ENCODE measurements at places on chromosomes 1 and 21.

GRCh38 chr1:28290851-28291250 is 31.5 kb downstream of the SESN2 start:
- no peak for DNase-seq

DNA sequence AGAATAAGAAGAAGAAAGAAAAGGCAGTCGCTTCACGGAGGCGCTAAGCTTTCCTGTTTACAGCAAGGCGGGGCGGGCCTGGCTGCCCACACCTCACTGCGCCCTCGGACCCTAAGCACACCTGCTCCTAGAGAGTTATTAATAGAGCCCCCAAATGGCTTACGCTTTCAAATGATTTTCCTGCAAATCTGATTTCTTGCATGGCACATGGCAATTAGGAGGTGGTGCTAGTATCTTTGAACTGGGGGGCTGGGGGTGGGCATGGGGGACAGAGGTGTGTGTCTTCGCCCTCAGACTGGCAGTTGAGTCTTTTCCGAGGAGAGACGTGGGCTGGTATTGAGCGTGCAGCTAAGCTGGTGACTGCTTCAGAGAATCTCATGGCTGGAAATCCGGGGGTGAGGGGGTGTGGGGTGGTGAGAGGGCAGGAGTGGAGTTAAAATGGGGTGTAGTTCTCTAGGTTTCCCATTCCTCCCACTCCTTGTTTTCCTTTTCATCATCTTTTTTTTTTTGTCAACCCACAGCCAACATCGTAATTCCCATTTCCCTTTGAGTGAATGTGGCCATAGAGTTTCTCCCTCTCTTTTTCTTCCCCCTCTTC is 1.3 kb downstream of the S1PR1 start:
- DNase-seq, result no peak

DNA sequence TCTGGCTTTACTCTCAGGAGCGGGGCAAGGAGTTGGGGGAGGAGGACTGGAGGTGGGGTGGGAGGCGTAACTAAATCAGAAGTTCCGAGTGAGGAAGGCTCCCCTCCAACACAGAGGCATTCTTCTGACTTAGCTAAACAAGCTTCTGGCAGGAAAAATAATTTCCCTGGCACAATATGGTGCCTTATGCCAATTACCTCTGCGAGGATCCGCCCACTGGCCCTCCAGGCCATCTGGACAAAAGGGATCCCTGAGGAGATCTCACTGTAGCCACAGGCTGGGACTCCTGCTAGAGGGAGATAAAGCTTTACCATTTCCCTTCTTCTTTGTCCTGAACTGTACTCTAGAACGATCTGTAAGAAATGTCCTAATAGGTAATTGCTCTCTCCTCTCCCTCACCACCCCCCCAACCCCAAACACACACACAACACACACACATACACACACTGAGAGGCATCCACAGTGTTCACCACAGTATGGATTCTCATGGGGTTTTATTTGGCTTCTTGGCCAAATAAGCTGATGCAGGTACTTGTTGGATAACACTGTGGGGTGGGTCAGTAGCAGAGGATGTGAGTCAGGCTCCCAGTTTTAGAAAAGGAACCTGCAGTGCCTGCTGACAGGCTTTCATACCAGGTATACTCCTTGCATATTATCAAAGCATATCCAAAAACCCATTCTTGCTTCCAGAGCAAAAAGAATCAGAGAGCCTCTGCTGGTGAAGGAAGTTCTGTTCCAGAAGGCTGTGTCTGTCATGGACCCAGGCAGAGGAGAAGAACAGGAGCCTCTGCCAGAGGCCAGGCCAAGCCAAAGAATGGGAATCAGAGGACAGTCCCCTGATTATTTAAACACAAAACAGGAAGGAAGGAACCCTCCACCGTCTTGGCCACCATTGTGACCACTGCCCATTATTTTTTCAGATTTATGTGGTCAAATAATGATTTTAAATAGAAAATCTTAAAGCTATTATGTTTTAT is 169.1 kb downstream of the C1orf21 start:
- no peak for DNase-seq

- peak; percentile 61 for DNase-seq
Measured at GRCh38 chr1:38026592-38027200, 14.2 kb downstream of the UTP11 start.

- DNase-seq, result no peak
Measured at GRCh38 chr1:36232212-36233095, 8.2 kb downstream of the THRAP3 start.

- DNase-seq, result no peak
Measured at GRCh38 chr1:116545359-116545705, 25.5 kb downstream of the CD58 start.

DNA sequence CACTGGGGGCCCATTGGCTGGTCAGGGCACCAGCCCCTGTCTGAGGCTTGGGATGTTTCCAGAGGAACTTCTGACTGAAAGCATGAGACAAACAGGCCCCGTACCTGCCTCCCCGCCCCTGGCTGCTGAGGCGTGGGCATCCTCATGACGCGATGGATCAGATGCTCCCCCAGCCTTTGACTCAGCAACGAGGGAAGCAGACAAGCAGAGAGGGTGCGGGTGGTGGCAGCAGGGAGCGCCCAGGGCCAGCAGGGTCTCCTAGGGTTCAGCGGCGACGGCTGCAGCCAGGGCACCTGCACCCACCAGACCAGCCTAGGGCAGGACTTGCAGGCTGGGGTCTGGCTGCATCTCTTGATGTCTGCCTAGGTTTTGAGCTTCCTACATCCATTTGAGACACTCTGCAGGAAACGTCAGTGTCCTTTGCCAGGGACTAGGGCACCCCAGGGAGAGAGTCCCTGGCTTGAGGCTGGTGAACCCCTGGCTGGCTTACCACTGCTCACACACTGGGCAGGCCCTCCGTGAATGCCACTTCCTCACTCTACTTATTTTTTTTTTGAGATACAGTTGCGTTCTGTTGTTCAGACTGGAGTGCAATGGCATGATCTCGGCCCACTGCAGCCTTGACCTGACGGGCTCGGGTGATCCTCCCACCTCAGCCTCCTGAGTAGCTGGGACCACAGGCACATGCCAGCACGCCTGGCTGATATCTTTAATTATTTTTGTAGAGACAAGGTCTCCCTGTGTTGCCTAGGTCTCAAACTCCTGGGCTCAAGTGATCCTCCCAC is 63.3 kb downstream of the DHRS3 start:
- DNase-seq, result no peak

DNA sequence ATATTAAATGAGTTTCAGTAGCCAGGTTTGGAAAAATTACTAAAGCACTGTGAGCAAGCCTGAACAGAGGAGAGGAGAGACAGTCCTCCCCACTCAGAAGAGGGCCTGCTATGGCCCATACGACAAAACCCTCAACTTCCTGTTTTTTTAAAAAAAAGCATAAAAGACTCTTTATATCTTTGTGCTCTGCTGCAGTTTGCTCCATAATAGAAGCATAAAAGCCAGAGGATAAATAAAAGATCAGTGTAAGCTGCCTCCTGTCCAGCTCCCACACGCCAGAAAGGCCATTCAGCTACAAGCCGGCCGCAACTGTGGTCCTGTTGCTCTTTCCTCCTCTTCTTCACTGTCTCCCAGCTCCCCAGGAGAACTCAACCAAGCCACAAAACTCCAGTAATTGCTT is 37.8 kb downstream of the NID1 start:
- DNase-seq, result no peak

DNA sequence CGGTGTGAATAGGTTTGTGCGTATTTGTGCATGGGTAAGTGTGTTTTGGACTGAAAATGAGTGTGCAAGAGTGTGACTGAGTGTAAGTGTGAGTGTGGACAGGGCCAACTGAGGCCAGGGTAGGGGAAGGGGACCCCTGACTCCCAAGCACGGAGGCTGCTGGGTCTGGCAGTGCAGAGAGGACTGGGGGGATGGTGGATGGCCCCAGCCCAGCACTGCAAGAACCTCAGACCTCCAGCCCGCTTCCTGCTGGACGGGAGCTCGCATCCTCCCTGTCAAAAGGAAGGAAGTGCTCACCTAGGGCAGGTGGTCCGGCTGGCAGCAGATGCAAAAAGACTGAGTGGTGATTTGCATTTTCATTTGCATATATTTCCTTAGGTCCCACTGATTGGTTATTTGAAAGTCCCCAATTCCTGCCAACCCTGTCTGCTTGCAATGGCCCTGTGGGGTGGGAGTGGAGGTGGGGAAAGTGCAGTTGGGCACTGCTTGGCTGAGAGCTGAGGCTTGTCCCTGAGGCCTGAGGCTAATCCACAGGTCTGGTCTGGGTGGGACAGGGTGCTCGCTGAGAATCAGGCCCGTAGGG is 42.8 kb upstream of the CASZ1 start:
- no peak for DNase-seq

DNA sequence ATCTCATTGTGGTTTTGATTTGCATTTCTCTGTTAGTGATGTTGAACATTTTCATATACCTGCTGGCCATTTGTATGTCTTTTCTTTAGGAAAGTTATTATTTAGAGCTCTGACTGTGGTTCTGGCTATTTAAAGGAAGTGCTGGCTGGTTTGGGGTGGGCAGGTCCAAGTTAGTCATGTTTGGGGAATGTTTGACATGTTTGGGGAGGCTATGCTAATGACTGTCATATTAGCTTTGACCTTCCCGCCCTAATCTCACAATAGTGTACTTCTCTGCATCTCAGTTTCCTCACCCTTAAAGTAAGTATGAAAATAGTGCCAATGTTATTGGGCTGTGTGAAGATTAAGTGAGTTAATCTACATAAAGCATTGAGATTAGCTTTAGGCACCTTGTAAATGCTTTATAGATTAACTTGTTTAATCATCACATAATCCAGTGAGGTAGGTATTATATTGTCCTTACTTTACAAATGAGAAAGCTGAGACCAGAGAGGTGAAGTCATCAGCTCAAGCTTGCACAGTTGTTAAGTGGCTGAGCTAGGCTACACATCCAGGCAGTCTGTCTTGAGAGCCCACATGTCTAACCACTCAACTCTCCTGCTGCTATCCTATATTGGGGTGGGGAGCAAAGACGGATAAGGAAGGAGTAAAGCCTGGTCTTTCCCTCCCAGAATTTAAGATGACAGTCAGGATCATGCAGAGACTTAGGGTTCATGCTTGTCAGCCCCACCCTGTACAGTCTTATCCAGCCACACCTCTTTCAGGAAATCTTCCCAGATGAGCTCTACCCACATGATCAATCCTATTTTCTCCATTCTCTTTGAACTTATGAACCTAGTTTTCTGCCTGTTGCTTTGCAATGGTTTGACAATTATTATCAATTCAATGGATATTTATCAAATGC is 22.8 kb upstream of the CRNN start:
- DNase-seq, result peak; percentile 16

DNA sequence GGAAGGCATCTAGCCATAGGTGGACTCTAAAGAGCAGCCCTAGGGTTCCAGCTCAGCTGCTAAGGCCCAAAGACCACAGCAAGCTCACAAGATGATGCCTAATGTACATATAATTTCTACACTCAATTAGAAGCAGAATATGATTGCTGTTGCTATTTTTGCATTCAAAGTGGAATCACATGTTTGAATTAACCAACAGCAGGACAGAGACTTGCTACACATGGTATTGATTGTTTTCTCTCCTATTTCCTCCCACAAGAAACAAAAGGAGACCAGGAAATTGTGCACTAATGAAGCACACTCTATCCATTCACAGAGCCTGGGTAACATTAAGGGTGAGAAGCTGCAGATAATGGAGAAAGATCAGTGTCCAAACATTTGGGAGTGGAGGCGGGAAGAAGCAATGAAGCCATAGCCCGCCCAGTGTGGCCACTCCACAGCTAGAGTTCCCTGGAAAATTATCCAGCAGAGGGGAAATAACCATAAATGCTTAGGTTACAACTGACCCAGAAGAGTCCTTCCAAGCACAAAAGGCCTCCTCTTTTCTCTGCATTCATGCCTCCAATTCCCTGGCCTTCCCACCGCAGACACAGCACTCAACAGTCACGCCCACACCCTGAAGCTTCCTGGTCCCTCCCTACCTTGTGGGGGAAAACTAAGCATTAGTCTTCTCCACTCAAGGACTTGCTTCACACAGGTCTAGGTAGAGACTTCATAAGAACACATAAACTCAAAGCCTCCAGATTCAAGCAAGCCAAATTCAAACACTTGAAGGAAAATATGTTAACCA is 7.5 kb downstream of the CNN3 start:
- DNase-seq, result no peak

DNA sequence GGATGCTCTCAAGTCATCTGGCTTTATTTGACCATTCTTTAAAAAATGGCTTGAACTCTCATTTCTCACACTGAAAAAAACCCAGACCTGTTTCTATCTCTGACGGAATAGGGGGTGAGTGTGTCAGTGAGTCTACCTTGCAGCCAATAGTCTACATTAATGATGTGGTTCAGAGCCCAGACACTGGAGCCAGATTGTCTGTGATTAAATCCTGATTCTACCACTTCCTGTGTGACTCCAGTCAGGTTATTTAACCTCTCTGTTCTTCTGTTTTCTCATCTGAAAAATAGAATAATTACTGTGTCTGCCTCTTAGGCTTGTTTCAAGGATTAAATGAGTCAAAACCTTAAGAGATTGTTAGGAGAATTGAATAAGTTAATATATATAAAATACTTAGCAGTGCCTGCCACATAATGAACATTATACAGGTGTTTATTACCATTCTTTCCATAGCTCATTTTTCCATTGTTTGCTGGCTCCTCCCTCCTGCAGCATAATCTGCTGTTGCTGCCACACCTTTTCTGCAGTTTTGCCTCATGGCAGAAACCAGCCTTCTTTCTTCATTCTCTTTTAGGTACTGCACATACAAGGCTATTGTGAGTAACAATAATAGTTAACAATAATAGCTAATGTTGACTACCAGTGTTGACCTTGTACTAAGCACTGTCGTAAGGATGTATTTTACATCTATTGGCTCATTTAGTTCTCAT is 157.6 kb upstream of the IVNS1ABP start:
- no peak for DNase-seq

DNA sequence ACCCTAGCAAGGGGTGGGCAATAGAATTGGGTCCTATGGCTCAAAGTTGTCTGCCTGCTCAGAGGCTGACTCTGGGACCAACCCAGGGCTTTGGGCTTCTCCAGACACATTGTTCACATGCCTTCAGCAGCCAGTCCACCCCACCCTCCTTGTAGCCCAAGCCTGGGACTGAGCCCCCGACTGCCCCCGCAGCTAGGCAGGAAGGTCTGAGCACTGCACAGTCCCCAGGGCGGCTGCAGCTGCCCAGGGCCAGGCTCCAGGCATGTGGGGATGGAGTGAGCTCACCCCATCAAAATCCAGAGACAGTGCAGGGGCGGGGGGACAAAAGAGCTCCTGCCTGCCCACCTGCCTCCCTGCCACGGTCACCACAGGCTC is 35.6 kb downstream of the HSPG2 start:
- DNase-seq, result peak; percentile 59

- no peak for DNase-seq
Measured at GRCh38 chr1:220783453-220783852, 3.3 kb upstream of the MTARC1 start.

- no peak for DNase-seq
Measured at GRCh38 chr1:232062967-232063366, 436.4 kb downstream of the DISC1 start.

DNA sequence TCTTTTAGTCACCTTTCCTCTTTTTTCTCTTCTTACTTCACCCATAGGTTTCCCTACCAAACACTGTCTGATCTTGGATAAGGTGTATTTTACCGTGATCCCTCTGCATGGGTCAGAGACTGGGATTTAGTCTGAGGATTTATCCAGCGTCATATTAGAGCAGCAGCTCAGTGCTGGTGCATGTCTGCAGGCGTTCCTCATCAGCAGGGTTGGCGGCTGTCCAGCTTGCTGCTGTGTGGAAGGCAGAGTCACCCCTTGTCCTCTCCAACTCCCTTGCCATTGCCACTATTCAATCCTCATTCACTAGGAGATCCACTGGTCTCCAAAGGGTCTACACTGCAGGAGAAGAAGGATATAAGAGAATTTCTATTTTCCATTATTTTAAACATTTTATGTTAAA is 7.3 kb upstream of the FAM78B start:
- DNase-seq, result no peak
